Fibroblast of villous mesenchyme (primary cell): ENCODE measurements at places on chromosomes 13 and 19. TPM values are rescaled to one million over a fixed set of nuclear protein-coding genes. Genes with fewer than 3 reads are reported as not detected.
A peak's percentile ranks its signal among the peaks of the same experiment; 100 is the strongest.

Gene ATXN8OS
- not detected in 2 replicates for total RNA-seq

GRCh38 chr13:48457578-48458242 lies 44.8 kb upstream of the LPAR6 start:
- no peak for DNase-seq

- DNase-seq: peak; percentile 89
Observed at GRCh38 chr13:111210544-111211469, 95.7 kb downstream of the ARHGEF7 start.

Gene ERICH6B
- not detected in 2 replicates for total RNA-seq

Gene HIF3A
- total RNA-seq: 0.43 and 0.64 TPM in 2 replicates

DNA sequence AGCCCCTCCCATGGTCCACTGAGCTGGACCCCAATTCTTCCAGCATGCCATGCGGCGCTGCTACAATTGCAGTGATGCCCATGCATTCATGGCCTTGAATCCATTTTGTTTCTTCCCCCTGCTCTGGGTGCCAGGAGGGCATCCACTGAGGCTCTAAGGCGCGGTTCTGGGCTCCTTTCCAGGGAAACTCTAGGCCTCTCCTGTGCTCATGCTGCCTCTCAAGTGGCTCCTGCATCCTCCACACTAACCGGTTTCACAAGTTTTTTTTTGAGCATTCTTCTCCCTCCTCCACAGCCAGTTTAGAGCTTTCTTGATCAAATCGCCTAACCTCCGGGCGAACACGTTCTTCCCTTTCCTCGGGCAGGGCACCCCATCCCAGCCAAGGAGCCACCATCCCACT lies 69.1 kb upstream of the FLT1 start:
- DNase-seq: no peak
